Anterior cingulate cortex (tissue), 58 donors: ENCODE measurements at places on chromosomes 13 and 19.

DNA sequence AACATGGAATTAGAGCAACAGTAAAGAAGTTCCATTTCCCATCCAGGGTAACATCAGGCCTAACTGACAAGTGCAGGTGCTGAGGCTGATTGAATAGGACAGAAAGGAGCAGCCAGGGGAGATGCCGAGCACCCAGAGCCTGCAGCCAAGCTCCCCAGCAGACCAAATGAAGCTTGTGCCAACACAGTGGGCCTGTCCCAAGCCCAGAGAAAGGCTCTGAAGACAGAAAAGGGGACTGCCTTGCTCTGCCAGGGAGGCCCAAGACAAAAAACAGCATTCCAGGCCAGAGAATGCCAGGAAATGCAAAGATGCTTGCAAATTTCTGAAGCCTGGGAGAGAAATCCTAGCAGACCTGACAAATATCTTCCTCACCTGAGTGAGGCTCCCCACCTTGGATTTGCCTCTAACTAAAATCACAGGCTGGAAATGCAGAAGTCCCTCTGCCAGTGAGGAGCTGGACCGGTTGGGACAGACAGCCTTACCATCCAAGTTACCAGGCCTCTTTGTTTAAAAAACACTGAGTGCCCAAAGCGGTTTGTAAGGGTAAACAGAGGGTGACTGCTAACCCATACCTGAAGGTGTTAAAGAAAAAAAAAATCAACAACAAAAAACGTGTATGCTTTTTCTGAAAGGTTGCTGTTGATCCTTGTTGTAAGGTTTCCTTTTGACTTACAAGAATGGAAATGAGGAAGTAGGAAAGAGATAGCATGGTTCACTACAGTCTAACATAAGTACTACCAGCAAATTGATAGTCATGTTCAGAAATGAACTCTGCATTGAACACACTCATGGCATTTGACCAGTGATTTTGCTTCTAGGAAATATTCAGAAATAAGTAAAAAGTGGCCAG is 11.8 kb upstream of the HMGB1 start:
- DNase-seq: no peak

DNA sequence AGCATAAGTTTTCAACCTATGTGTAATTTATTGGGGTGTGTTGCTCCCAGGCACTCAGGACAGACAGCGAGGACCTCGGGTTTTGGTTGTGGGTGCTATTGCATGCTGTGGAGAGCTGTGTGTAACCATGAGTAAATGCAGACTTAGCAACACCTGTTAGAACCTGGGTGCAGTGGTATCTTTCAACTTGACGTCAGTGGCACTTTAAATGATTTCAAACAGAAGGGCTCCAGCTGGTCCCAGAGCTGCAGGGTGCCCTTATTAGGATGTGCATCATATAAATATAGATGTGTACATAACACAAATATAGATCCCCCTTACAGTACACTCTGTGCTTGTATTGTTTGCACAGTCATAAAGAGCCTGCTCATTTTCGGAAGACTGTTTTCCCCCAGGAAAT is 228.3 kb upstream of the IRS2 start:
- DNase-seq: no peak

DNA sequence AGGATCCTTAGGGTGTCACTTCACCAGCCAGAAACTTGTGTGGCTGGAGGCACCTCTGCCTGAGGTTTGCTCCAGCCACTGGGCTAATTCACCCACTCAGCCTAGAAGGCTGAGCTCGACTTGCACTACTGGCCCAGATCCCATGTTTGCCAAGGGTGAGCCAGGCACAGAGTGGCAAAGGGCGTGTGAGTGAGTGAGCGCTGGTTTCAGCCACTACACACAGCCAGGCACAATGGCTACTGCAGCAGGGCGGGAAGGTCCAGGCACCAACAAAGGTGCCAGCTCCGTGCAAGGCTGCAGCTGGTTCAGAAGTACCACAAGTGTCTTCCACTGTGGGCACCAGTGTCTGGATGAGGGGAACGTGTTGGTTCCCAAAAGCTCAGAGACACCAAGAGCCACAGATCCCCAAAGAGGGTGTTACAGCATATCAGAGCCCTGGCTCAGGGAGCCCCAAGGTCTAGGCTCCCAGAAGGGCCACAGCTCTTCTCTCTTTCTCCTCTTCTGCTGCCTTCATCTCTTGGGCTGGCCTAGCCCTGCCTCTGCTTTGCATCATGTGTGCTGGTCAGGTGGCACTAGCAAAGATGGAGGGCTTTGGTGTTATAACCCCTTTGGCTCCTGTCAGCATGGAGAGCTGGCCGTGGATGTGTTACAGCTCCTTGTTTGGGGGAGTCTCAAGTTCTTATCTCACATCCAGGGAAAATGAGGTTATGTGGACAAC is 736.3 kb upstream of the KLHL1 start:
- no peak for DNase-seq

- no peak for DNase-seq
These were observed 14.7 kb downstream of the CCDC169 start for GRCh38 chr13:36282821-36283432.

DNA sequence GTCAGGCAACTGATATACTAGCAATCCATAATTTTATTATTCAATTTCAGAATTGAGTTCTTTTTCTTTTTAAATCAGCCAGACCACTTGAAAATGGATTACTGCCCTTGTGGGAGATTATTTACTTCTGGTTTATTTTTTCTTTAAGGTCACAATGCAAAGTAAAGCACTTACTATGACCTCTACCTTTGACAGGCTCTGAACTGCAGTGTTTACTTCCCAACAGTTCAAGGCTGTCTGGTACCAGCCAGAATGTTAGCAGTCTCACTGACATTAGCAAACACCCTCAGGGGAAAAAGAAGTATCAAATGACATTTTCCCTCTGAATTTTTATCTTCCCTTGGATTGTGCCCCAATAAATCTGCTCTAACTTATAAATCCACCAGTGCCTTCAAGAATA is 57.5 kb downstream of the RAP2A start:
- DNase-seq: no peak

GRCh38 chr19:29714371-29714952 is 599 bp downstream of the C19orf12 start:
- DNase-seq: no peak

DNA sequence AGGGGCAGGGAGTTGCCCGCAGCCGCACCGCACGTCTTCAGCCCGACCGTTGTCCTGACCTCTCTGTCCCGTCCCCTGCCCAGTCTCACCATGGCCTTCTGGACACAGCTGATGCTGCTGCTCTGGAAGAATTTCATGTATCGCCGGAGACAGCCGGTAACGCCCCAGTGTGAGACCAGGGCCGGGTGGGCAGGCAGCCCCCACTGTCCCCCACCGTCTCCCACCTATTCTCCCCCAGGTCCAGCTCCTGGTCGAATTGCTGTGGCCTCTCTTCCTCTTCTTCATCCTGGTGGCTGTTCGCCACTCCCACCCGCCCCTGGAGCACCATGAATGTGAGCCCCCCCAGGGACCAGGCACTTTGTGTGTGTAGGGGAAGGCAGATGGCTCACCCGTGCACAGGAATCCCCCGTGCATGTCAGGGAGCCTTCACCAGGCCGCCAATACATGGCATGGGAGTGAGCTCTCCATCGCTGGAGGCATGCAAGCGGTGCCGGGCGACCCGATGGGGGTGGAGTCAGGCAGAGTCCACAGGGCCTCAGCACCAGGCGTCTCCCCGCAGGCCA is 1.4 kb downstream of the ABCA7 start:
- no peak for DNase-seq

DNA sequence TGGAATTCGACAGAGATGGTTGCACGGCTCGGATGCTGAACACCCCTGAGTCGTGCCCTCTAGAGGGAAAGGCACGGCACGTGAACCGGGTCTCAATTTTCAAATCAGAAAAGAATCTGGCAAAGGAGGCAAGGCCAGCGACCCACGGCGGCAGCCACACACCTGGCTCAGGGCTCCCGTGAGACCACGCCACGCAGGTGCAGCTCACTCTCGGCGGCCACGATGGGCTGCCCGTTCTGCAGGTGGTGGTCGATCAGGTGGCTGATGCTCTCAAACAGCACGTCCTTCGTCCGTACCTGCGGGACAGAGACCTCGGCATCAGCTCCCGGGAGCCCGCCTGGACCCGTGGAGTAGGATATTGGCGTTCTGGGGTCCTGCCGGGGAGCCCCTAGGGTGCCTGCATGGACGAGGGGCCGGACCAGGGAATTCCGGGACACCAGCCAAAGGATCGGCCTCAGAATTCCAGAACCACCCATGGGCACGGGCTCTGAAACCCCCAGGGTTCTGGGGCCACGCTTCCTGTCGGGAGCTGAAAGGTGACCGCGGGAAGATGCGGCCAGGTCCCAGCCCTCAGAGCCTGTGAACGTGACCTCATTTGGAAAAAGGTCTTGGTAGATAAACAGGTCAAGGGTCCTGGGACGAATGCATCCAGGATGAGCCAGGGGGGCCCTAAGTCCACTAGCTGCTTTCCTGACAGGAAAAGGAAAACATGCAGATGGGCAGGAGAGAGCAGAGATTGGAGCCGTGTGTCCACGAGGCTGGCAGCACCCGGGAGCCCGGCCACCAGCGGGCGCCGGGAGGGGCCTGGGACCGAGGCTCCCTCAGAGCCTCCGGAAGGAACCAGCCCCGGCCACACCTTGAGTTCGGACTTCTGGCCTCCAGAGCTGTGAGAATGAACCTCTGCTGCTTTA is 10.1 kb upstream of the C2CD4C start:
- DNase-seq: no peak

- peak; percentile 77 for DNase-seq
These were observed 49.1 kb upstream of the EHD2 start for GRCh38 chr19:47663911-47664771.

GRCh38 chr19:45100846-45101252 is 7.9 kb downstream of the PPP1R37 start:
- no peak for DNase-seq

GRCh38 chr19:40272261-40272660 is 12.9 kb downstream of the AKT2 start:
- no peak for DNase-seq

DNA sequence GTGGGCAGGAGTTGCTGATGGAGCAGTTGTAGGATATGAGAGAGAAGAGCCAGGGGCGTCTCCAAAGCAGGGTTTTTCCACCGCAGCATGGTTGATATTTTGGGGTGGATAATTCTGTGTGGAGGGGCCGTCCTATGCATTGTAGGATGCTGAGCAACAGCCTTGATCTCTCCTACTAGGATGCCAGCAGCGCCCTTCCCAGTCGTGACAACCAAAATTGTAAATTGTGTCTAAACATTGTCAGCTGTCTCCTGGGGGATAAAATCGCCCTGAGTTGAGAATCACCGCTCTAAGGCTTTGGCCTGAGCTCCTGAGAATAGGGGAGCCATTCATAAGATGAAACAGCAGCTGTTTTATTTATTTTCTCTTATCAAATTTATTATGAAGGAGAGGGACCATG is 4.2 kb downstream of the CACNG8 start:
- no peak for DNase-seq

GRCh38 chr19:17872251-17873001 is 681 bp downstream of the SLC5A5 start:
- DNase-seq: no peak

DNA sequence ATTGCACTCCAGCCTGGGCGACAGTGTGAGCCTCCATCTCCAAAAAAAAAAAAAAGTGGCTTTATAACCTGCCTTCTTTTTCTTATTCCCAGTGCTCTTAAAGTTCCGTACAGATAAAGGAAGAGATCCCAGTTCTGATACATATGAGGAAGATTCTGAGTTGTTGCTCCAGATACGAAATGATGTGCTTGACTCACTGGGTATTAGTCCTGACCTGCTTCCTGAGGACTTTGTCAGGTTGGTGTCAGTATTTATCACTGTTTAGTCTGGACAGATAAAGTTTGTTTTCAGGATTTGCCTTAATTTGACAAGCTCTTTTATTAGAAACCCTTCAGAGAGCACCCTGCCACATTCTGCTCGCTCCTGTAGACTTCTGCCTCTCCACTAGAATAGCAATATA is 33.9 kb downstream of the BBC3 start:
- DNase-seq: no peak

GRCh38 chr13:75512253-75512652 is 25.4 kb downstream of the COMMD6 start:
- no peak for DNase-seq

- DNase-seq: peak; percentile 92
These were observed at the start of gene ZNF256 for GRCh38 chr19:57947419-57948134. Gene ZNF256 (minus strand): TSS chr19:57947706. CDS start chr19:57947474, 232 bp downstream.

DNA sequence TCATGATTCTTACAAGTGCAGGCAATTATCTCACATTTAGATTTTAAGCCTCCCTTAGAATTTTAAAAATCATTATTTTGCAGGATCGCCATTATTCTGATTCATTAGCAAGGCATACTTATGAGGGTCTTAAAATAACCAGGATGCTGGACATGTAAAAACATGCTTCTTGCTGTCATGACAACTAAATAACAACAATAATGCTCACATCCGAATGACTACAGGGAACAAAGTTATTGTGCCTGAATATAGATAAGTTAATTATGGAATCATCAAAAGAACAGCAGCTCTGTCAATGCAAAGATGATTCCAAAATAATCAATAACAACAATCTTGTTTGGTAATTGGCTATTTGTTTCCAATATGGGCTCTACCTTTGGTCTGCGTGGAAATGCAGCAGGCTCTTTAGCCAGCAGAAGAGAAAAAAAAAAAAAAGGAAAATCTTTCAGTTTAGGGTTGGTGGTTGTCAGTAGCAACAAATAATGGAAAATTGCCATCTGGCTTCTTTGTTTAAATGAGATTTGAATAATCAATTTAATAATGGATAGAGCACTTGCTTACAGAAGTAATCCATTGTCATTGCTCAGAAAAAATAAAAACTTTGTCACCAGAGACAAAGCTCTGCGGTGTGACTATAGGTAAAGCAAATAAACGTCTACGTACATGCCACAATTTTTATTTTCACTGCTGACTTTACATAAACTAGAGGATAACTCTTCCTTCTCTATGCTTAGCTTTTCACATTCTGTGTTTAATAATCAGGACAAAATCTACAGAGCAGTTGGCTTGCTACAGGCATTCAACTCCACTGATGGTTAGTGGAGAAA is 468.9 kb upstream of the TSHZ3 start:
- no peak for DNase-seq

GRCh38 chr19:2511570-2511969 is 35.6 kb downstream of the GADD45B start:
- DNase-seq: no peak

GRCh38 chr19:55228015-55228391 is 560 bp downstream of the TMEM86B start:
- no peak for DNase-seq

- DNase-seq: no peak
These were observed 316.5 kb downstream of the ZNF536 start for GRCh38 chr19:30688696-30689095.

DNA sequence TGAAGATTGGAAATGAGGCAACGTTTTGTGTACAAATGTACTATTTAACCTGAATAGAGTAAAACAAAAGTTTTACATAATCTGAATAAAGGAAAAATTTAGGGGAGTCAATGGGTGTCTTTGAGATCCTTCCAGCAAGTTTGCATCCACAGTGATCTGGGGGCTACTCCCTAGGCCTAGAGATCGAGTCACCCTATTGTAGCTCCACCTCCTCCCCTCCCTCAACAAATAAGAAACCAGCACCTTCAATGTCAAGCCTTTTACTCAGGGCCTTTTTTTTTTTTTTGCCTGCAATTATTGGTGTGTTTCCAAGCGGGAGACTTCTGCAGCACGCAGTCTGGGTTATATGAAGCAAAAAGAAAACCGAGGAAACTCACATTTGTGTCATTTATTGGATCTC is 16.3 kb upstream of the RAP2A start:
- no peak for DNase-seq
